ENCODE measurements at places on chromosomes 2 and 18.
A peak's percentile ranks its signal among the peaks of the same experiment; 100 is the strongest.

GRCh38 chr2:227377467-227378351 lies 1.4 kb downstream of the TM4SF20 start:
- DNase-seq: no peak

- DNase-seq: no peak
Observed at GRCh38 chr2:56286936-56287335, 103.1 kb downstream of the CCDC85A start.

GRCh38 chr2:45242161-45242741 lies 233.0 kb upstream of the SIX2 start:
- peak; percentile 73 for DNase-seq

- peak; percentile 13 for DNase-seq
Observed at GRCh38 chr2:135664623-135665068, 77.0 kb upstream of the UBXN4 start.

Data from fibroblast of the aortic adventitia (primary cell).